AG04449 (cell line): ENCODE measurements at places on chromosomes 13 and 19.

- DNase-seq = no peak
These were observed 648.0 kb downstream of the DACH1 start for GRCh38 chr13:71218960-71219359.

DNA sequence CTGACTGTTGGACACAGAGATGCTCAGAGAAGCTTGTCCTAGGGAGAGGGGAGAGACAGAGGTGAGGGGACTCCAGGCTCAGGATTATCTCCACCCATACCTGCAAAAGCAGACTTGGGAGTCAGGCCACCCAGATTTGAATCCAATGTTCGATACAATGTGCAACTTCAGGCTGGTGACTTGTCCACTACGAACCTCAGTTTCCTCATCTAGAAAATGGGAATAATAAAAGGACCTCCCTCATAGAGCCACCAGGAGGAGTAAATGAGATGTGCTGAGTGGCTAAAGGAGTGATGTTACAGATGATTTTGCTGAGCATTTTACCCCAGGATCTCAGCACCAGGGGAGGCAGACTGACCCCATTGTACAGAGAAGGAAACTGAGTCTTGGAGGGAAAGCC, 25.0 kb downstream of the PRKD2 start:
- no peak for DNase-seq

GRCh38 chr19:372306-372890, 27.8 kb upstream of the MIER2 start:
- DNase-seq = peak; percentile 12

GRCh38 chr19:1062387-1063029, 4.5 kb upstream of the ARHGAP45 start:
- no peak for DNase-seq

DNA sequence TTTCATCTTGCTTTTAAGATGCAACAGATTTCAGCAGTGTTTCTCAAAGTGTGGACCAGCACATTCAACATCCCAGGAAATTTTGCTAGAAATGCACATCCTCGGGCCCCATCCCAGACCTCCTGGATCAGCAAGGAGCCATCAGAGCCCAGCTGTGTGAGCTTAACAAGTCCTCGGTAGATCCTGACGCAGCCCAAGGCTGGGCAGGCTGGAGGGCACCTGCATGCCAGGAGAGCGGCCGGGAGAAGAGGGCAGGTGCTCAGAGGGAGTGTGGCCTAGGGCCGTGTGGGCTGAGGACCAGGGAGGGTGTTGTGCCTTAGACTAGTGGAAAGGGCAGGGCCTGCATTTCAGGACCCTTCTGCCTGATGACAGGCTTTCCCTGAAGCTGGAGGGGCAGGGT, 2.2 kb upstream of the MCF2L start:
- DNase-seq = no peak

DNA sequence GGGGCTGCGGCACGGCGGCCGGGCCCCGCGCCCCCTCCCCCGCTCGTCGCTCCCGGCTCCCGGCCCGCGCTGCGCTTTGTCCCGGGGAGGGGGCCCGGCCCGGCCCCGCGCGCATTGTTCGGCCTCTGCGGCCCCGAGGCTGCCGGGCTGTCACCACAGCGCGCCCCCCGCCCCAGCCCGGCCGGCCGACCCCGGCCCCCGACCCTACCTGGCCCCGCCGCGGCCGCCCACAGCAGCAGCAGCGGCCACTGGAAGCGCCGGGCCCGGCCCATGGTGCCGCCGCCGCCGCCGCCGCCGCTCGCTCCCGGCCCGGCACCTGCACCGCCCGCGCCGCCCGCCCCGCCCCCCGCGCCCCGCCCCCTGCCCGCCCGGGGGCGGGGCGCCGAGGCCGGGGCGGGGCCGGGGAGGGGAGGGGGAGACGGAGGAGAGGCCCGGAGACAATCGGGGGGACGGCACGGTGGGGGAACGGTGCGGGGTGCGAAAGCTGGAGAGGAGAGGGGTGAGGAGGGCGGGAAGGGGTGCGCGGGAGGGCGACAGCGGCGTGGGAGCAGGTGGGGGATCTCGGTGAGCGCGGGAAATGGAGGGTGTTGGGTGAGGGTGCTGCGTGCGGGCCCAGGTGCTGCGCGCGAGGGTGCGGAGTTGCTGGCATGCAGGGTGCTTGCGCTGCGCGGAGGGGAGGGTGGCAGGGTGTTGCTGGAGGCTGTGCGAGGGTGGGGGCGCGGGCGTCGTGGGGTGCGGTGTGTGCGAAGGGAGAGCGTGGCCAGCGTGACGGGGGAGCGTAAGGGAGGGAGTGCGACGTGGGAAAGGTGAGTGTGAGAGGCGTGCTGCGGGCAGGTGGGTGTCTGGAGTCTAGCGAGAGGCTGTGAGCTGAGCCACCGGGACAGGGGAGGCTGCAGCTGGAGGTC, at the start of gene CADM4:
Gene CADM4 (minus strand): TSS at position 332 of the 905 bp plus-strand sequence. CDS start 60 bp downstream, at position 272.
- DNase-seq = no peak

DNA sequence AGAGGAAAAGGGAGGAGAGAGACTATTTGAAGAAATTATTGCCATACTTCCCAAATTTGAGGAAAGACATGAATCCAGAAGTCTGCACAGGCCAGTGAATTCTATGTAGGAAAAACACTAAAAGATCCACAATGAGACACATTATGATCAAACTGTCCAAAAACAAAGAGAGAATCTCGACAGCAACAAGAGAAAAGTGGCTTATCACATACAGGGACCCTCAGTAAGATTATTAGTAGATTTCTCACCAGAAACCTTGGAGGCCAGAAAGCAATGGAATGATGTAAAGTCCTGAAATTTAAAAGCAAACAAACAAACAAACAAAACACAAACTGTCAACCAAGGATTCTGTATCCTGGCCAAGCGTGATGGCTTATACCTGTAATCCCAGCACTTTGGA, 55.7 kb upstream of the IL17D start:
- DNase-seq = no peak

DNA sequence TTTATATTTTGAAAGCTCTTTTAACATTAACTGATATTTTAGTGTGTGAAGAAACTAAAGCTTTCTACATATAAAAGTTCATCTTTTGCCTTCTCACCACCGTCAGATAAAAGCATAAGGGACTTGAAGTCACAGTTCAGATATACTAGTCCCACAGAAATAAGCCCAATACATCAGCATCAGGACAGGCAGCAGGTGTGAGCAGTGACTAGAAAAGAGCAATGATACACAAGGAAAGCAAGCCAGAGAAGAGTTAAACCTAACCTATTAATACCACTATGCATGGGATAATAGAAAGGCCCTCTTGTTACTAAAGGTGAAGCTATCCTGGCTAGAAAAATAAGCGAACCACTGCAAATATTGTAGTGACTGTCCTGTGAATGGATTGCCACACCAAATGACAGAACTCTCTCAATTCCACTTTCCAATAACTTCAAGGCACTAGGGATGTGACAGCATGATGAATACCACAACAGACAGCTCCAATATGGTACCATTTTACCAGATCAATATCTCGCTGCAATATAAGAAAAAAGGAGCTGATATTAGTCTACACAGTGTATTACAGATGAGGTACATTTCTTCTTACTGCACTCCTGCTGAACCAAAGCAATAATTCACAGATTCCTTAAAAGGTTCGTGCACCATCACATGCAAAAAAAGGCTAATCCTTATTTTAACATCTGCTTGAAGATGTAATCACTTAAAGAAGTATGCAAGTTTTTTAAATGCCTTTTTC, 114.1 kb downstream of the DACH1 start:
- DNase-seq = no peak

GRCh38 chr19:18869023-18869618, 26.8 kb downstream of the CERS1 start:
- no peak for DNase-seq
